ENCODE measurements at places on chromosomes 12 and 14.

DNA sequence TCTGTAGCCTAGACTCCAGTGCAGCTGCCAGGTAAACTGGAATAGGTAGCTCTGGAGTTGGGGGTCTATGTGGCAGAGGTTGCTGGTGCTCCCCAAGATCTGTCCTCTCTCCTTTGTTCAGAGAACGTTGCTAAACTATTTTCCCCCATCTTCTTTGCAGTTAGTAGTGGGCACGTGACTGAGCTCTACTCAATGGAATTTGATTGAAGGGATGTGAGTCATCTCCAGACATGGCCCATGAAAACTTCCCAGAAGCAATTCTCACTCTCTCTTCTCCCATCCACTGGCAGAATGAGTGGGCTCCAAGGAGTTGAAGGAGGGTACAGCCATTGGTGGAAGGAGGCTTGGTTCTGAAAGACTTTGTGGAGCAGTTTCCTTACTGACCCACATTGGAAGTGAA is 44.0 kb downstream of the PAH start:
- no peak overlapping the region for H3K27ac ChIP-seq
- no peaks in the 10 kb centered on the region for H3K4me1 ChIP-seq
- DNase-seq = no peak

- peaks cover 2% of the 10 kb centered on the region for H3K4me1 ChIP-seq
- H3K27ac ChIP-seq = no peak overlapping the region
- DNase-seq = no peak
- peaks cover 2% of the 10 kb centered on the region for H3K36me3 ChIP-seq
Observed at GRCh38 chr12:4003576-4003975, 130.4 kb upstream of the PARP11 start.

DNA sequence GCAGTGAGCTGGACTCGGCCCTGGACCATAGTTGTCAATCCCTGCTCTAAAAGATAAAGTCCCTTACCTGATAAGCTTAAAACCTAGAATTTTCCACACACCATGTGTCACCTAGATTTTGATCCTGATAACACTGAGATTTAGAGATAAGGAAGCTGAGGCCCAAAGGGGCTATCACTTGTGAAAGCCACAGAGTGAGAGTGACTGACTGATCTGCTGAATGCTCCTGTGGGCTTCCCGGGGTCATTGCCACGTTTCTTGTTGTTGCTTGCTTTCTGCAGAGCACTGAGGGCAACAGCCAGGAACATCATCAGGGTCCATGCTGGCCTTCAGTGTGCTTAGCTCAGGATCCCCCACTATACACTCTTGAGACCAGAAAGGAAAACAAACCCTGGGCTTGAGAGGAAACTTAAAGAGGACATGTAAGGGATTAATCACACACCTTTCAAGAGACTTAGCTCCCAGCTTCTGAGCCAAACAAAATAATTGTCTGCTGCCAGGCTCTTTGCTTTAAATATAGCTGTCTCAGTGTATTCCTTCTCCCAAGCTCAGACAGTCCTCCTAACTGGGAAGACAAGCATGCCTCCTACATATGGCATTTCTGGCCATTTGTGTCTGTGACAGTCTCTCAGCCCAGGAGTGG is 82.6 kb upstream of the ARHGAP5 start:
- no peak for DNase-seq
- no peak overlapping the region for H3K27ac ChIP-seq
- no peak overlapping the region for H3K4me3 ChIP-seq
- no peaks in the 10 kb centered on the region for H3K4me1 ChIP-seq
- no peaks in the 10 kb centered on the region for H3K36me3 ChIP-seq
- H3K27me3 ChIP-seq = peaks cover 4% of the 10 kb centered on the region

GRCh38 chr12:44314007-44314500 is 478.2 kb downstream of the TMEM117 start:
- no peaks in the 10 kb centered on the region for H3K36me3 ChIP-seq
- no peaks in the 10 kb centered on the region for H3K27me3 ChIP-seq
- no peaks in the 10 kb centered on the region for H3K4me1 ChIP-seq
- no peak overlapping the region for H3K4me3 ChIP-seq

DNA sequence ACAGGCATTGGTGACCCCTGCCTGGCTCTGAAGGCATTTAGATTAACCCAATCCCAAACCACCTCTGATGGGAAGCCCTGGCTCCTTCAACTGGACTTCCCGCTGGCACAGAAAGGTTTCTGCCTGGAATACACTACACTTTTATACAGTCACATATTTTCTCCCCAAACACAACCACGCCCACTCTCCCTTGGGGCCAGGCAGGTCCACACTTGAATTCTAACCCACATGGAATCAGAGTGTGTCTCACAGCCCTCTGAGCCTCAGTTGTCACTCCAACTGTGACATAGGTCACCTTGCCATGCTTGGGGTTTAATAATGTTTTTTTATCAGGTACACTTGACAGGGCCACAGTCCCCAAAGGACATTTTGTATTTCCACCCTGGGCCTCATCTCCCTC is 368.6 kb downstream of the BCL11B start:
- no peak overlapping the region for H3K27ac ChIP-seq
- no peak for DNase-seq
- no peaks in the 10 kb centered on the region for H3K36me3 ChIP-seq
- H3K27me3 ChIP-seq = peaks cover 4% of the 10 kb centered on the region
- no peak overlapping the region for H3K4me3 ChIP-seq

DNA sequence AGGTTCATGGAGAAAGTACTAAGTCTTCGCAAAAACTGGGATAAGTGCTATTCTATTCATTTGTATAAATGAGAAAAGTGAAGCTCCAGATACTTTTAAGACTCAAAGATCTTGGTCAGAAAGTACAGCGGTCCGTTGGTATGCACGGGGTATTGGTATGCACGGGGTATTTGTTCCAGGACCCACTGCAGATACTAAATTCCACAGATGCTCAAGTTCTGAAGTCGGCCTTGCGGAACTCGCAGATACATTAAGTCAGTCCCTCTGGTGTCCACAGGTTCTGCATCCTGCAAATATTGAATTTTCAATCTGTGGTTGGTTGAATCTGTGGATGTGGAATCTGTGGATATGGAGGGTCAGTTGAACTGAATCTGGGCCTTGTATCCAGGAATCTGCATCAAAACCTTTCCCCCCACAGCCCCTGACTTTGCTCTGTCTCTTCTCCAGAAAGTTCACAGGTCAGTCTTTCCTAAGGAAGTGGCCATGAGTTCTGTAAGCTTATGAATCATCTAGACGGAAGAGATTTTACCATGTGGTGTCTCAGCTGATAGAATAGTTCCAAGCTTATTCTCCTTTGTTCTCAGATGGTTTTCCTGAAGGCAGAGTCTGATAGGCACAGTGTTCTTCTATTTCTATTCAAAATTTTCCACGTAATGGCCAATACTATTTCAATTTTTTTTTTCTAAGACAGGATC is 274.7 kb downstream of the NEDD1 start:
- H3K27ac ChIP-seq = no peak overlapping the region
- no peaks in the 10 kb centered on the region for H3K4me1 ChIP-seq
- no peak overlapping the region for H3K4me3 ChIP-seq
- H3K27me3 ChIP-seq = no peaks in the 10 kb centered on the region
- DNase-seq = no peak

- DNase-seq = no peak
- H3K36me3 ChIP-seq = no peaks in the 10 kb centered on the region
- H3K27ac ChIP-seq = no peak overlapping the region
- peaks cover 3% of the 10 kb centered on the region for H3K27me3 ChIP-seq
- no peaks in the 10 kb centered on the region for H3K4me1 ChIP-seq
Observed at GRCh38 chr12:90261283-90261682, 552.6 kb upstream of the ATP2B1 start.

DNA sequence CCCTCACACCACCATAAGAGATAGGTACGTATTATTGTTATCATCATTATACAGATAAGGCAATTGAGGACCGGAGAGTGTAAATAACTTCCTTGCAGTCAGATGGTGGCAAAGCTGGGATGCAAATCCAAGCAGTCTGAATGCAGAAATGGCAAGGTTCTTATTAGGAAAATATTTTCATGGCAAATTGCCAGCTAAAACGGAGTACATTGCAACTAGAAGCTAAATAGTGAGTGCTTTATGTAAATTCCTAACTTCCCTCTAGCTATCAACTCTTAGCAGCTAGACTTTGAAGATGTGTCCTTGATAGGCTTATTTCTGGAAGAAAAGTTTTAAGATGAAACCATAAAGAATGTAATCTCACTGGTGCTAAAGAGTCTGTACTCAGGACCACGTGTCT is 323.9 kb upstream of the DIO2 start:
- no peaks in the 10 kb centered on the region for H3K36me3 ChIP-seq
- H3K27ac ChIP-seq = no peak overlapping the region
- H3K27me3 ChIP-seq = no peaks in the 10 kb centered on the region
- no peak for DNase-seq

Data from activated naive CD4-positive, alpha-beta T cell treated with anti-CD3 and anti-CD28 coated beads, Interleukin-2, amount 10 ng/mL, durations not matched to agents 7 days and 5 days (primary cell).